ENCODE measurements at places on chromosomes 13 and 19. TPM values are rescaled to one million over a fixed set of nuclear protein-coding genes. Genes with fewer than 3 reads are reported as not detected.
A peak's percentile ranks its signal among the peaks of the same experiment; 100 is the strongest.

DNA sequence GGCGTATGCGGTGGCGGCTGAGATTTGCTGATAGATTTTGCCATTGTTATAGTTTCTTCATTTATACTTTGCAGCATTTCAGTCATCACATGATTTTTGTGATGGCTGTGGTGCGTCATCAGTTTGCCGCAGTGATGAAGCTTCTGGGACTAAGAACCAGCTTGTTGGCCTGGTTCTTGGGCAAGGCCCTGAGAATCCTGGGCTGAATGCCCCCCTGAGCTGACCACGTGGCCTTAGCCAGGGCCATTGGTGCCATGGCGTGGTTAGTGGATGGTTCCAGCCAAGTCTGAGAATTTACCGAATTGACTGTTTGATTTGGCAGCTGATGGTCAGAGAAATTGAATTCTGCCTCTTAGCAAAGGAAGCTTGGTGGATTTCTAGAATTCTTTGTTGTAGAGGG lies 17.8 kb downstream of the GATAD2A start:
- no peak for DNase-seq
- H3K27ac ChIP-seq, result no peak overlapping the region
- no peak overlapping the region for H3K4me3 ChIP-seq
- no peaks in the 10 kb centered on the region for H3K27me3 ChIP-seq
- H3K4me1 ChIP-seq, result no peaks in the 10 kb centered on the region

DNA sequence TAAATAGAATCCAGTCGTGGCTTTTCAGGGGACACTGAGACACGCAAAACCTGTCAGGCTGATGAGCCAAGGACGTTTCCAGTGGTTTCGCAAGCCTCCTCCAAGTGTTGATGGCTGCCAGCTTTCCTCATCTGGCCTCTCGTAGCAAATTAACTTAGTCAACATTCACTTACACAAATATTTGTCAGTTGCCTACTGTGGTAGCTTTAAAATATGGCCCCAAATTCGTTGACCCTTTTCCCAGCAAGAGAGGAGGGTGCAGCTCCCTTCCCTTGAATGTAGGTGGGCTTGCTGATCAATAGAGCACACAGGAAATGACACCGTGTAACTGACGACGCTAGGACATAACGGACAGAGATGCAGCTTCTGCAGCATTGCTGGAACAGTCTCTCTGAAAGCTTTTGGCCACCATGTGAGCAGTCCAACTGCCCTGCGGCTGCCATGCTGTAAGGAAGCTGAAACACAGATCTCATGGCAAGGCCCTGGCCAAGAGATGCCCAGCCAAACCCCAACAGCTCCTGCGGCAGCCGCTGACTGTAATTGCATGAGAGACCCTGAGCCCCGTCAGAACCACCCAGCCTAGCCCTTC lies 5.5 kb upstream of the RANBP3 start:
- peak; percentile 65 for DNase-seq
- peak overlapping the region; percentile 16 for H3K4me3 ChIP-seq
- H3K36me3 ChIP-seq, result no peaks in the 10 kb centered on the region
- no peaks in the 10 kb centered on the region for H3K27me3 ChIP-seq

DNA sequence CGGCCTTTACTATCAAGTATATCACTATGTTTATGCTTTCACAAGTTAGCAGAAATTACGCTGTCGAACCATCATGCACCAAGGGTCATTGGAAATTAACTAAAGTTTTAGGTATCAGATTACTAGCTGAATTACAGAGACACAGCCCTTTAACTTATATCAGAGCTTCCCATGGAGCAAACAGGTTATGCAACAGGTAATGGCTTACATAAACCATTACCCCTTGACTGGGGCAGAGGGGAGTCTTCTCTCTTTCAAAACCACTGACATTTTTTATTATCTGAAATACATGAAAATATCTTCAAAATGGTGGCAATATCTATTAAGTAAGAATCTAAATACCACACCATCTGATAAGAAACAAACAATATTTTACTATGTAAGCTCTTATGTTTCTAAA lies 1692.9 kb upstream of the SLC10A2 start:
- H3K27ac ChIP-seq, result no peak overlapping the region
- no peak for DNase-seq
- no peaks in the 10 kb centered on the region for H3K4me1 ChIP-seq
- no peaks in the 10 kb centered on the region for H3K27me3 ChIP-seq
- no peaks in the 10 kb centered on the region for H3K36me3 ChIP-seq
- H3K4me3 ChIP-seq, result no peak overlapping the region

GRCh38 chr13:28622286-28622685 lies 36.6 kb upstream of the POMP start:
- H3K36me3 ChIP-seq, result no peaks in the 10 kb centered on the region
- DNase-seq, result no peak
- H3K4me1 ChIP-seq, result peaks cover 16% of the 10 kb centered on the region
- H3K27me3 ChIP-seq, result no peaks in the 10 kb centered on the region

- no peak for DNase-seq
- H3K27ac ChIP-seq, result no peak overlapping the region
- no peak overlapping the region for H3K4me3 ChIP-seq
- no peaks in the 10 kb centered on the region for H3K27me3 ChIP-seq
- H3K36me3 ChIP-seq, result no peaks in the 10 kb centered on the region
- no peaks in the 10 kb centered on the region for H3K4me1 ChIP-seq
Observed at GRCh38 chr13:103965506-103966243, 899.5 kb upstream of the SLC10A2 start.

GRCh38 chr13:48405875-48406274 lies 7.0 kb downstream of the LPAR6 start:
- H3K4me3 ChIP-seq, result no peak overlapping the region
- no peaks in the 10 kb centered on the region for H3K27me3 ChIP-seq
- DNase-seq, result peak; percentile 23
- H3K36me3 ChIP-seq, result no peaks in the 10 kb centered on the region

DNA sequence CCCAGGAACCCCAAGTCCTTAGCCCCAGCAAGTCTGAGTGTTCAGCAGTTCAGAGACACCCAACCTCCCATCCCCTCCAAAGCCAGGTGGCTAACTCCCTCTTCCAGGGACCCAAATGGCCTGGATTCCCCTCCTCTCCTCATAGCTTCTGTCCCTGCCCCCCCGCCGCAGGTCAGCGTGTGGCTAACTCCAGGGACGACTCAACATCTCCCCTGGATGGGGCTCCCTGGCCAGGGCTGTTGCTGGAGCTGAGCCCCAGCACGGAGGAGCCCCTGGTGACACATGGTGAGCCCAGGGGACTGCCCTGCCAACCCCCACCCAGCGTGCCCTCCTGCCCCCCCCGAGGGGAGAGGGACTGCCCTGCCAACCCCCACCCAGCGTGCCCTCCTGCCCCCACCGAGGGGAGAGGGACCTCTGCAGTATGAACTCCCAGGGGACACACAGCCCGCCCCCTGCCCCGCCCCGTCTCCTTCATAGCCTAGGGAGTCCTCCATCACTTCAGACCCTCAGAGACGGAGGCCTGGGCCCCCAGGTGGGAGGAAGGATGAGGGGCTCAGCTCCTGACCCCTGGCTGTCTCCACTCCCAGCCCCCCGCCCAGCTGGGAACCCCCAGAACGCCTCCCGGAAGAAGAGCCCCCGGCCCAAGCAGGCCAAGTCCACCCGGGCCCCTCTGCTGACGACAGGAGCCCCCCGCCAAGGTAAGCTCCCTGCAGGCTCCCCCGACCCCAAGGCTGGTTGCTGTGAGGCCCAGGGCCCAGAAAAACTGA lies 1.7 kb downstream of the SSC5D start:
- no peak overlapping the region for H3K27ac ChIP-seq
- no peaks in the 10 kb centered on the region for H3K27me3 ChIP-seq
- peak; percentile 31 for DNase-seq

GRCh38 chr19:15614507-15615379 lies at the start of gene CYP4F8:
CYP4F8 (plus strand) TSS chr19:15615218; CDS start chr19:15615617, 399 bp downstream.
- no peaks in the 10 kb centered on the region for H3K4me1 ChIP-seq
- H3K27me3 ChIP-seq, result no peaks in the 10 kb centered on the region
- H3K4me3 ChIP-seq, result no peak within 1 kb of the TSS
- H3K27ac ChIP-seq, result no peak within 1 kb of the TSS

GRCh38 chr13:61700181-61700580 lies 284.5 kb upstream of the PCDH20 start:
- H3K4me3 ChIP-seq, result no peak overlapping the region
- no peak overlapping the region for H3K27ac ChIP-seq
- H3K27me3 ChIP-seq, result no peaks in the 10 kb centered on the region
- H3K4me1 ChIP-seq, result no peaks in the 10 kb centered on the region

- H3K4me3 ChIP-seq, result no peak overlapping the region
- no peaks in the 10 kb centered on the region for H3K36me3 ChIP-seq
Observed at GRCh38 chr13:113723410-113724015, 35.5 kb upstream of the TMEM255B start.

DNA sequence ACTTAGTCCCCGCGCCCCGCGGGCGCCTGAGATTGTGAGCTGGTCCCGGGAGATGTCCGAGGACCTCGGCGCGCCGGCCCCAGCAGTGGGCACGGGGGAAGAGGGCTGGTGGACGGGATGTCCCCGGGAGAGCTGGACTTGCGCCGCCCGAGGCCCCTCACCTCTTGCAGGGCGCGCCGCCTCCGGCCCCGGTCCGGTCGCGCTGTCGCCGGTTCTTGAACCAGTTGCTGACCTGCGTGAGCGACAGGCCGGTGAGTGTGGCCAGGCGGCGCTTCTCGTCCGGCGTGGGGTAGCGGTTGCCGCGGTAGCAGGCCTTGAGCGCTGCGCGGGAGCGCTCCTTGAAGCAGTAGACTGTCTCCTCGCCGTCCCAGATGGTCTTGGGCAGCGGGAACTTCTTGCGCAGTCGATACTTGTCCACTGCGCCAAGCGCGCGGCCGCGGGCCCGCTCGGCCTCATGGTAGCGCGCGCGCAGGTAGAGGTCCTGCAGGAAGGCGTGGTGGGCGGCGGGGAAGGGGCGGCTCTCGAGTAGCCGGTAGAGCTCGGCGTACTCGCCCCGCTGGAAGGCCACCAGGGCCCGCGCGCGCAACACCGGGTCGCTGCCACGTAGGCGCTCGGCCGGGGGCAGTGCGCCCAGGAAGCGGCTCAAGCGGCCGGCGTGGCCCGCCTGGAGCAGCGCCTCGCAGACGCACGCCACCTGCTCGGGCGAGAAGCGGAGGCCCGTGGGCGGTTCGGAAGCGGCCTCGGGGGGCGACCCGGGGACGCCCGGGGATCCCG lies 984 bp downstream of the SIX5 start:
- H3K4me3 ChIP-seq, result peak overlapping the region; percentile 95
- no peaks in the 10 kb centered on the region for H3K27me3 ChIP-seq
- no peaks in the 10 kb centered on the region for H3K36me3 ChIP-seq
- DNase-seq, result peak; percentile 84
- peaks cover 5% of the 10 kb centered on the region for H3K4me1 ChIP-seq

GRCh38 chr19:402786-403185 lies 6.2 kb downstream of the C2CD4C start:
- H3K27ac ChIP-seq, result no peak overlapping the region
- no peaks in the 10 kb centered on the region for H3K36me3 ChIP-seq
- H3K4me3 ChIP-seq, result no peak overlapping the region
- no peaks in the 10 kb centered on the region for H3K4me1 ChIP-seq
- H3K27me3 ChIP-seq, result peaks cover 7% of the 10 kb centered on the region

DNA sequence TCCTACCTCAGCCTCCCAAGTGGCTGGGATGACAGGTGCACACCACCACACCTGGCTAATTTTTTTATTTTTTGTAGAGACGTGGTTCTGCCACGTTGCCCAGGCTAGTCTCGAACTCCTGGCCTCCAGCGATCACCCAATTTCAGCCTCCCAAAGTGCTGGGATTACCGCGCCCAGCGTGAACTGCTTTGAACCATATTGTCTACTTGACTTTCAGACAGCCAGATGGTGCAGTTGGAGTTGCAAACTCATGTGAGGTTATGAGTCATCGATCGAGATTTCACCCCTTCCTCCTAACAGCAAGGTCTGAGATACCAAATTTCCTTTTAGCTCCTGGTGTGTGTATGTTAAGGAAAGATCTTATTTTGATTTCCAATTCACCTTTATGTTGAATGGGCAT lies 2.7 kb downstream of the SLC27A1 start:
- H3K27me3 ChIP-seq, result no peaks in the 10 kb centered on the region
- H3K27ac ChIP-seq, result peak overlapping the region; percentile 51
- H3K4me3 ChIP-seq, result no peak overlapping the region
- DNase-seq, result peak; percentile 88
- H3K4me1 ChIP-seq, result peaks cover 50% of the 10 kb centered on the region

DNA sequence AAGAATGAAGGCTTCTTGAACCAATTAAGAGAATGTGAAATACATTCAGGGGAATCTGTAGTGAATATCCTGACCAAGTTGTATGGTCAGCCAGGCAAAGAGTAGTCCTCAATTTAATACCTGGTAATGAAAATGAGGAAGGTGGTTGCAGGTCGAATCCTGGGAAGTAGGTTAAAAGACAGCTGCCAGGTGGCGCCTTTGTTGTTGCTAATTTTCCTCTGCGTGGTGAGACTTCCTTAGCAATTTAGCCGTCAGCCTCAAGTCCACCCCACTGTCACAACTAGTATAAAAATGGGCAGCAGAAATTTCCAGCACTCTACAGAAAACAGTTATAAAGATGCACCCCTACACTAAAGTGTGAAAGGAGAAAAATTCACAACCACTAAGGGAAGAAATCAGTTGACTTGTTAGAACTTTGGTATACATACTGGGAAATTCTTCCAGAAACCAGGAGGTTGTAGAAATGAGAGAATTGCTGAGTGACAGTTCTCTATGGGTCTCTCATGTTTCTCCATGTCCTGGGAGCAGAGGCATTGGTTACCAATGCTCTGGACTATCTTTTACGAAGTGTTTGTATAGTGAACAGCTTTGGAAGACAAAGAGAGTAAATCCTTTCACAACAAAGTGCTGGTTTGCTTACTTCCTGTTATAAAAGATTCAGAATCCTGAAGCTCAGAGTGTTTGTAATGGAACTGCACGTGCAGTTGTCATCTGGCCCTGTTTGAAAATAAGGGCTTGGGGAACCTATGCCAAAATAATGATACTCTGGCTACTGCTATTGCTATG lies 235.9 kb downstream of the NHLRC3 start:
- no peak for DNase-seq
- H3K27ac ChIP-seq, result no peak overlapping the region
- 0 out of 2 replicates have a peak, but pooled peaks cover 11% of the 10 kb centered on the region for H3K27me3 ChIP-seq
- no peaks in the 10 kb centered on the region for H3K36me3 ChIP-seq
- no peaks in the 10 kb centered on the region for H3K4me1 ChIP-seq
- H3K4me3 ChIP-seq, result no peak overlapping the region

DNA sequence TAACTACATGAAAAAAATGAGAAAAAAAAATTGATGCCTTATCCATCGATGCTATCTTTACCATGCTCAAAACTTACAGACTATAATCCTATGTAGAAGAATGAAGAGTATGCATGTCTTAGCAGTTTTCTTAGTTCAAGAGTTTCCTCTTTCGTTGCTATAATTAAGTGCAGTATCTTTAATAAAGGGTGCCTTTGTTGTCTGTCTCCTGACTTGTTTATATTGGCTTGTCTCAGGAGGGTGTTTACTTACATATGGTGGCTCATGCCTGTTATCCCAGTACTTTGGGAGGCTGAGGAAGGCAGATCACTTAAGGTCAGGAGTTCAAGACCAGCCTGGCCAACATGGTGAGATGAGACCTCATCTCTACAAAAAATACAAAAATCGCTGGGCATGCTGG lies 44.3 kb downstream of the MTMR6 start:
- no peak for DNase-seq
- no peaks in the 10 kb centered on the region for H3K4me1 ChIP-seq
- H3K27me3 ChIP-seq, result no peaks in the 10 kb centered on the region
- H3K4me3 ChIP-seq, result no peak overlapping the region
- peaks cover 27% of the 10 kb centered on the region for H3K36me3 ChIP-seq

CKAP2 gene
- 24.2 TPM for total RNA-seq

GNG8 gene
- not detected for total RNA-seq

SHC2 gene
- total RNA-seq, result not detected

UNC13A gene
- under 0.01 TPM for total RNA-seq

METTL21C gene
- not detected for total RNA-seq

SIN3B gene
- total RNA-seq, result 21.0 TPM

ADPRHL1 gene
- 1.4 TPM for total RNA-seq

JSRP1 gene
- total RNA-seq, result not detected

RFXAP gene
- total RNA-seq, result 1.8 TPM

KCTD4 gene
- 0.65 TPM for total RNA-seq
